Activated CD4-positive, alpha-beta T cell treated with anti-CD3 and anti-CD28 coated beads, Interleukin-2, amount 10 ng/mL, durations not matched to agents 24 days and 14 days (primary cell): ENCODE measurements at places on chromosomes 5 and 9. TPM values are rescaled to one million over a fixed set of nuclear protein-coding genes. Genes with fewer than 3 reads are reported as not detected.

The GPX3 gene
- total RNA-seq = not detected in 2 replicates

- H3K4me3 ChIP-seq = peak overlapping the region; percentile 32
- no peak for DNase-seq
- peaks cover 55% of the 10 kb centered on the region for H3K36me3 ChIP-seq
- no peaks in the 10 kb centered on the region for H3K27me3 ChIP-seq
- peak overlapping the region; percentile 16 for H3K27ac ChIP-seq
These were observed 7.2 kb downstream of the CNOT8 start for GRCh38 chr5:154865466-154866184.

DNA sequence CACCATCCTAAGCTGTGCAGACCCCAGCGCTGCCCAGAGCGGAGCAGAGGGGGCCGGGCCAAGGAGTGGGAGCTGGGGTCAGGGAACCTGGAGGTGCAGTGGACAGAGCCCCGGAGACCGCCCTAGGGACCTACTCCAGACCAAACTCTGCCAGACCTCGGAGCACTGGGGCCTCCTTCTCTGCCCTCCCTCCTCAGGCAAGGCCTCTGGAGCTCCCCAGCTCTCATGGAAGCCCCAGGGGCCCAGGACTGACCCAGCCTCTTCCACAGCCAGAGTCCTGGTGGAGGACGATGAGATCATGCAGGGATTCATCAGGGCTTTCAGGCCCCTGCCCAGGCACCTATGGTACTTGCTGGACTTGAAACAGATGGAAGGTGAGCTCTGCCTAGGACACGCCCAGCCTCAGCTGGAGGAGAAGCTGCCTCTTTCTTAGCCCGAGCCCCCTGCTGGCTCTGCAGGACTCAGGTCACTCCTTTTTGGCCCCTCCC is 3.6 kb downstream of the PAEP start:
- no peaks in the 10 kb centered on the region for H3K4me1 ChIP-seq
- no peak overlapping the region for H3K27ac ChIP-seq
- no peak for DNase-seq
- no peaks in the 10 kb centered on the region for H3K36me3 ChIP-seq
- peaks cover 3% of the 10 kb centered on the region for H3K27me3 ChIP-seq

The PGM5 gene
- total RNA-seq = not detected in 2 replicates

DNA sequence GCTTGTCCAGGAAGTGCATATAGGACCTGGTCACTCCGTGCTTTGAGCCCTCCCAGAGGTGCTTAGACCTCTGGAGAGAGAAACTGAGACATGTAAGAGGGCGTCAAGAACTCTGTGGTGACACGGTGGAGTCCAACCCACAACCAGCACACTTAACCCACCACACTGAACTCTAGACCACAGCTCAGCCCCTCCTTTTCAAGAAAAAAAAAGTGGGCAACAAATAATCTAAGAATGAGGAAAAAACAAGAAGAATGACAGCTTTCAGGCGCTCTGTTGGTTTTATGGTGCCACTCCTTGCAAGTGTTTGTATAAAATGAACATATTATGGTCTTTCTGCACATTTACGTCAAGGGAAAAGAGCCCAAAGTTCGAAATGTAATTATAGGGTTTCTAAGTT is 50.2 kb upstream of the SNAPC3 start:
- no peak overlapping the region for H3K27ac ChIP-seq
- no peak for DNase-seq
- no peaks in the 10 kb centered on the region for H3K4me1 ChIP-seq

- peaks cover 2% of the 10 kb centered on the region for H3K27me3 ChIP-seq
- H3K36me3 ChIP-seq = no peaks in the 10 kb centered on the region
- no peaks in the 10 kb centered on the region for H3K4me1 ChIP-seq
- no peak overlapping the region for H3K4me3 ChIP-seq
These were observed 45.5 kb downstream of the SH3RF2 start for GRCh38 chr5:145981589-145982571.

DNA sequence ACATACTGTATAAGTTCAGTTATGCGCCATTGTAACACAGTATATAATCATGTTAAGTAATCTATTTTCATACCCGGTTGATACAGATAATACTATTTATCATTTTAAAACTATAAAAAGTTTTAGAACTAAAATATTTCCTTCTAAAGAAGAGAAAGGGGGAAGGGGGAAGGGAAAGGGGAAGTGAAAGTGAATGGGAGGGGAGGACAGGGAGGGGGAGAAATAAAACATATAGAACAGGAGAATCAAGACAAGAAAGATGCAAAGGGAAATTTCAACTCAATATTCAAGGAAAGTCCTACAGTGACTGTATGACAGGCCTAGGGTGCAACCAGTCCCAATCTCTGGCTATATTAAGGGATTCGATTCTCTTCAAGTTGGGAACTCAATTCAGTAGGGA is 1278.8 kb downstream of the MAT2B start:
- DNase-seq = no peak
- H3K27ac ChIP-seq = no peak overlapping the region
- H3K36me3 ChIP-seq = no peaks in the 10 kb centered on the region
- no peaks in the 10 kb centered on the region for H3K4me1 ChIP-seq
- no peaks in the 10 kb centered on the region for H3K27me3 ChIP-seq
- no peak overlapping the region for H3K4me3 ChIP-seq

GRCh38 chr9:91307279-91307678 is 54.4 kb downstream of the AUH start:
- H3K27ac ChIP-seq = no peak overlapping the region
- no peak for DNase-seq
- peaks cover 50% of the 10 kb centered on the region for H3K36me3 ChIP-seq
- H3K4me3 ChIP-seq = no peak overlapping the region

- no peak for DNase-seq
- no peak overlapping the region for H3K4me3 ChIP-seq
- no peaks in the 10 kb centered on the region for H3K27me3 ChIP-seq
- no peak overlapping the region for H3K27ac ChIP-seq
- no peaks in the 10 kb centered on the region for H3K4me1 ChIP-seq
These were observed 16.0 kb downstream of the ATP10B start for GRCh38 chr5:160835818-160836528.

The TMC1 gene
- total RNA-seq = not detected in 2 replicates

- H3K27me3 ChIP-seq = no peaks in the 10 kb centered on the region
- H3K4me3 ChIP-seq = peak overlapping the region; percentile 46
- no peak for DNase-seq
- peaks cover 72% of the 10 kb centered on the region for H3K4me1 ChIP-seq
These were observed 35.5 kb downstream of the TIMD4 start for GRCh38 chr5:156927545-156927944.

The MORN5 gene
- not detected in 2 replicates for total RNA-seq

The PCA3 gene
- not detected in 2 replicates for total RNA-seq

DNA sequence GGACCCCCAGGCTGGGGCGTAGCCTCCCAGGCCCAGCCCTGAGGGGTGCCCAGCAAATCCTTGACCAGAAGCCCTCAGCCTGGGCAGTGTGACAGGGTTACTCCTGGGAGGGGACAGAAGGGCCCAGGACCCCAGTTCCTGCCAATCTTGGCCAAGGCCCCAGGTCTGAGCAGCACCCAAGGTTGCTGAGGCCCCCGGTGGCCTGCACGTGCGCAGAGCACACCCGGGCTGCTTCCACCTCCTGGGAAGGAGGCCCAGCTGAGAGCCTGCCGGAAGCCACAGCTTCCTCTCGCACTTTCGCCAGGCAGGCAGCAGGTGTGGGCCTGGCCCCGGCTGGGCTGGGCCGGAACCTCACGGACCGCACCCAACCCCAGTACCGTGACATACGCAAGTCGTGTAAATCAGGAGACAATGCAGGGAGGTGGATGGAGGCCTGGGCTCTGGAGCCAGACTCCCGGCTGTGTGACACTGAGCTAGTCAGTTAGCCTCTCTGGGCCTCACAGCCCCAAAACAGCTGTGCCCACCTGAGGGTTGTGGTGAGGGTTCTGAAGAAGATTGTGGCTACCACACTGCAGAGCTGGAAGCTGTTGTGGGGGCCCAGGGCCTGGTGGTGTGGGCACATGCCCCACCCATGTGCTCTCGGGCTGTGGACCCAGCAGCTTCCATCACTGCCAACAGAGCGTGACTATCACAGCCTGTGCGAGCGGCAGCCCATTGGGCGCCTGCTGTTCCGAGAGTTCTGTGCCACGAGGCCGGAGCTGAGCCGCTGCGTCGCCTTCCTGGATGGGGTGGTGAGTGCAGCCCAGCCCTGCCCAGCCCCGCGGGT is 5.1 kb downstream of the GRK6 start:
- H3K36me3 ChIP-seq = peaks cover 64% of the 10 kb centered on the region
- H3K27me3 ChIP-seq = no peaks in the 10 kb centered on the region
- peak overlapping the region; percentile 94 for H3K27ac ChIP-seq
- peaks cover 57% of the 10 kb centered on the region for H3K4me1 ChIP-seq
- DNase-seq = peak; percentile 92

- H3K27ac ChIP-seq = peak overlapping the region; percentile 3
- no peaks in the 10 kb centered on the region for H3K27me3 ChIP-seq
- no peak for DNase-seq
- no peaks in the 10 kb centered on the region for H3K36me3 ChIP-seq
- no peak overlapping the region for H3K4me3 ChIP-seq
These were observed 40.9 kb upstream of the RXRA start for GRCh38 chr9:134285215-134285845.

GRCh38 chr9:2263665-2264064 is 248.5 kb downstream of the SMARCA2 start:
- no peaks in the 10 kb centered on the region for H3K36me3 ChIP-seq
- DNase-seq = no peak
- no peak overlapping the region for H3K27ac ChIP-seq

DNA sequence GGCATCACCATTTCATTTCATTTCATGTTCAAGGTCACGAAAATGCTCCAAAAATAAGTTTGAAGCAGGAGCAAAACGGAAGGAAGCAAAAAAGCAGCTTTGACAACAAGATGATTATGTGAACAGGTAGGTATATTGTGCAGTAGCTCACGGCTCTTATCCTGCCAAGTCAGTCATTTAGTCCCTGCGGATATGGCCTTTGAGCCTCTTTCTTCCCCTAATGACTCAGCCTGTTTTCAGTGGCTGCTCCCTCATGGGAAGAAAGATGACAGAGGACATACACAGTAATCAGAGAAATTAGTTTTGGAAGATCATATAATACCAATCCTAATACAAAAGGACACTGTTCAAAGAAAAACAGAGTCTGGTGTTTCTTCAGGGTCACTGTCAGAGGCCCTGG is 155.8 kb upstream of the GRAMD2B start:
- no peak overlapping the region for H3K27ac ChIP-seq
- H3K4me3 ChIP-seq = no peak overlapping the region
- no peak for DNase-seq
- no peaks in the 10 kb centered on the region for H3K4me1 ChIP-seq

The C1QTNF3 gene
- 2.0 and 2.1 TPM in 2 replicates for total RNA-seq

DNA sequence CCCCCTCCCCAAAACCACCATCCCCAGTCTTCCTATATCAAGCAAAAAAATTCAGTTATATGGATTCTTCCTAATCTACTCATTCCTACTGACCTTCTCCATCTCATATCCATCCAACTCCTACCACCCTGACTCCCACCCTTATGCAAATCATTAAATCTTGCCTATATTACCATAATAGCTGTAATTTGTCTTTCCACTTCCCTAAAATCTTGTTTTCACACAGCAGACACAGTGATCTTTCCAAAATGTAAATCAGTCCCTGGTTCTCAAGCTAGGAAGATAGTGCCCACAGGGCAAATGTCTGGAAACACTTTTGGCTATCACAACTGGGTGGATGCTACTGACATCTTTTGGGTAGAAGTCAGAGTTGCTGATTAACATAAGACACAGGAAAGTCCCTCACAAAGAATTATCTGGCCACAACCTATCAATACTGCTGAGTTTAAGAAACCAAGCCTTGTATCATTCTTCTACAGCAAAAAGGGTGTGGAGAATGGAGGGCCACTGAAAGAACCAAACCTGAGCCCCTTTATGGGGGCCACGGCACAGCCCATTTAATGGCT is 1.4 kb downstream of the SRA1 start:
- peaks cover 51% of the 10 kb centered on the region for H3K4me1 ChIP-seq
- H3K27me3 ChIP-seq = no peaks in the 10 kb centered on the region
- peaks cover 41% of the 10 kb centered on the region for H3K36me3 ChIP-seq
- DNase-seq = peak; percentile 60
- H3K27ac ChIP-seq = peak overlapping the region; percentile 82
- peak overlapping the region; percentile 84 for H3K4me3 ChIP-seq

GRCh38 chr9:112404508-112404932 is 24.6 kb downstream of the HSDL2 start:
- H3K4me3 ChIP-seq = no peak overlapping the region
- H3K4me1 ChIP-seq = no peaks in the 10 kb centered on the region
- H3K27ac ChIP-seq = no peak overlapping the region
- H3K36me3 ChIP-seq = peaks cover 21% of the 10 kb centered on the region
- no peak for DNase-seq
- H3K27me3 ChIP-seq = no peaks in the 10 kb centered on the region

GRCh38 chr5:77066823-77067442 is 20.2 kb downstream of the ZBED3 start:
- H3K4me1 ChIP-seq = peaks cover 13% of the 10 kb centered on the region
- no peak overlapping the region for H3K4me3 ChIP-seq
- no peaks in the 10 kb centered on the region for H3K27me3 ChIP-seq
- no peak overlapping the region for H3K27ac ChIP-seq
- no peak for DNase-seq

- H3K4me3 ChIP-seq = no peak overlapping the region
- no peaks in the 10 kb centered on the region for H3K4me1 ChIP-seq
- no peak for DNase-seq
- H3K27me3 ChIP-seq = no peaks in the 10 kb centered on the region
- H3K36me3 ChIP-seq = no peaks in the 10 kb centered on the region
These were observed 368.1 kb upstream of the CTNND2 start for GRCh38 chr5:12272389-12272788.

The ARHGEF28 gene
- total RNA-seq = 0.14 TPM in 1 of 2 replicates, not detected in the other
